Lung microvascular endothelial cell (primary cell): ENCODE measurements at places on chromosomes 5 and 9. TPM values are rescaled to one million over a fixed set of nuclear protein-coding genes. Genes with fewer than 3 reads are reported as not detected.

DNA sequence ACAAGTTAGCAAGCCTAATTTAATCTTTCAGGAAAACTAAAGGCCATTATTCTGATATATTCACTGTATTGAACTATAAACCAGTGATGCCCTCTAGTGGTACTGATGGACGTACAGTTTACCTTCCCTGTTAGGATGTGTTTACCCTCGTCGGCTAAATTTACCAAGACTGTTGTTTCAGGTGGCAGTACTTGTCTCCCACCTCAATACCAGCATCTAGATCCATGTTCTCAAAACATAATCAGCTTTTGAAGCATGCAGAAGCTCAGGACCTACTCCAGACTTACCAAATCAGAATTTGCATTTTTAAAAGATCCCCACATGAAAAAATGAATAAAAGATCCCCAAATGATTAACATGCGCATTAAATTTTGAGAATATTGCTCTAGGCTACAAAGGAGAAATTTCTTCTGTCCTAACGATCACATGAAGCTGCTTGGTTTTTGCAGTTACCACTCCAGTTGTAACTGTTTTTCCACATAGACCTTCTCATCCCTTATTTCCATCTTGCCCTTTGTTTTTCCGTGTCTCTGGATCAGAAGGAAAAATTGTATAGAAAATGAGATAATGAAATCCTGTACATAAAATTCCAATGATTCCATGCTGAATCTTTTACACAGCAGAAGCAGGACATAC, 3.2 kb upstream of the BAAT start:
- peak; percentile 56 for DNase-seq

- no peak for DNase-seq
Measured at GRCh38 chr5:82570-82969, 9.4 kb upstream of the PLEKHG4B start.

DNA sequence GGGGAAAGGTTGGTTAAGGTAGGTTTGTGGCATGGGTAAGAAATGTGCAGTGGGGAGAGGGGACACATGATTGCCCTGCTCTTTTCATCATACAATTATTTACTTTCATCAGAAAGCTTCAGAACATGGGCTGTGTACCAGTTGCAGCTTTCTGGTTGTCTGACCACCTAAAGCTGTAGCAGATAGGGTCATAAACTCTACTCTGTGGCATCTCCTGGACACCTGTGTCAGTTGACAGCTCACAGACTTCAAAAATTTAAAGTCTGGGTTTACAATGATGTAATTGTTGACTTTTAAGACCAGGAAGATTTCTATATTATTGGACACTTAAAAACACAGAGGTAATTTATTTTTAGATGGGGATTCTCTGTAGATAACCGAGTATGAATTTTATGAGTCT, 222.7 kb upstream of the PRR16 start:
- no peak for DNase-seq

DNA sequence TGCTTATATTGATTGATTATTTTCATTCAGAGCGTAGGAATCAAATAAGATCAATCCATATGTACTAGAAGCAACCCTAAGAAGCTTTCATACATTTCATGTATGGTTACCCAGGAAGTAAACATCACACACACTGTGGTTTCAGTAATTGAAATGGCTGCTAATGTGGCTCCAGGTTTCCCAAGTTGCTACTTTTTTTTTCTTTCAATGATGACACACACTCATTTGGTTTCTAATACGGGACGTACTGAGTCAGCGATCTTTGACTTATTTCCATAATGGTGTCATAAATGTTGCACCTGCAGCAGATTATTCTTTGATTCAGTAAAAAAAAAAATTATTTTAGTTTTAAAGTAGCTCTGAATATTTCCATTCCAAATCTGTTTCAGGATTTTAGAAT, 248.6 kb downstream of the CTNND2 start:
- DNase-seq, result no peak

- peak; percentile 75 for DNase-seq
Measured at GRCh38 chr5:60586307-60586901, 113.6 kb downstream of the DEPDC1B start.

DNA sequence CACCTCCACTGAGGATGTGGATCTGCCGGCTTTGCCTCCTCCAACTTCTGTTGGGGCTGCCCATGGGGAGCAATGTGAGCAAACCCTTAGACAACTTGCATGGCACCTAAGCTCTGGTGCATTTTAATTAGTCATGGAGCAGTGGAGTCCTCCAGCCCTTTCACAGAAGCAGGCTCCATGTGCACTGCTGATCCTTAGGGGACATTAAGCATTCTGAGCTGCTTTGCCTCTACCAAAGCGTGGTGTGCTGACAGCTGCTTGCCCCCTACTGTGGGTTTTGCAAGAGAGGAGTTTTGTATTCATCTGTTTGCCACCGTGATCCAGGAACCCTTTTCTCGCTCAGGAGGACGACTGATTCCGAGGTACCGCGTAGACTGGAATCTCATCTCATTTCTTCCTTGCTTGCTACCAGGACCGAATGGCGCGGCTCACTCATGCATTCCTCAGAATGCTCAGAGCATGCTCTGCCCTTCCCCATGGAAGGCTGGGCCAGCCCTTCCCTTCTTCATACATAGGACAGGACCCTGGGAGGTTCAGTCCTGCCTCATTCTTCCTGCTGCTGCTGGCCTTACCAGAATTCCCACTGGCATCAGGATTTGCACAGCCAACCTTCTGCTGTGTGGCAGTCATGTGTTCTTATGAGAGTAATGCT, 432.5 kb downstream of the GADD45G start:
- no peak for DNase-seq

DNA sequence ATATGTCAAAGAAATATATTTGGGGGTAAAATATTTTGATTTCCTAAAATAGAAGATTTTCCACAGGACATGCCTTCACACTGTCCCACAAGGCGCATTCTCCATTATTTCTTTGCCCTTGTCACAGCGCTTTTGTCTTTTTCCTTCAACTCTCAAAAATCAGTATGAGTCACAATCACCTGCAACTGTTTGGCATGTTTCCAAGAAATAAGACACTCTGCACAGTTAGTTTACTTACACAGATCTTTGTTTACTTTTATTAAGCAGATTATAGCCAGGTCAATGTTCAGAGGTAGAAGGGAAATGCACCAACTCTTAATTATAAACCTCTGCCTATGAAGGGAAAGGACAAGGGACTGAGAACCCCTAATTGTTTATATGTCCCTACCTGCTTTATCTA, 9.5 kb downstream of the CEMIP2 start:
- peak; percentile 80 for DNase-seq

- DNase-seq, result no peak
Measured at GRCh38 chr5:116242343-116242742, 157.5 kb downstream of the COMMD10 start.

Gene RGS7BP
- total RNA-seq, result 0.20 and 0.22 TPM in 2 replicates

DNA sequence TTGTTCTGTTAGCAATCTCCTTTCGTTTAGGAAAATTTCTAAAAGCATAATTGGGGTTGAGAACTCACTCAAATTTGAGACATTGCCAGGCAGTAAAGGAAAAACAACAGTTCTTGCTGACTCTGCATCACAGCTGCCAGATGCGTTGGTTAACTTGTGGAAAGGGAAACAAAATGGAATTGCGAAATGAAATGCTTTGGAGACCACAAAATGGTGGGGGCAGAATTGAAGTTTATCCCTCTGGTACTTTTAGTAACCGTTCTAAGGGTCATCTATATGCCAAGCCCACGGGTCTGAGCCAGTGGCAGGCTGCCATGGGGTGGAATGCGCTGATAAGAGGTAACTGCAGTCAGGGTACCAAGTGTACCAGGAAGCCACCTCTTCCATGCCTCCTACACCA, 28.6 kb upstream of the SELENOP start:
- DNase-seq, result no peak
